T-helper 1 cell treated with Interleukin-12 subunit alpha and Interleukin-12 subunit beta and Interleukin-4 antibody, amounts not matched to agents 30 ng/mL and 1 ng/mL, for 36 hours (primary cell): ENCODE measurements at places on chromosomes 11 and 22. TPM values are rescaled to one million over a fixed set of nuclear protein-coding genes. Genes with fewer than 3 reads are reported as not detected.

The SCO2 gene
- total RNA-seq = 9.5 and 11.0 TPM in 2 replicates

The RASGRP2 gene
- total RNA-seq = 189 and 192 TPM in 2 replicates

The ELFN2 gene
- total RNA-seq = 0.12 and 0.17 TPM in 2 replicates

The SCGB2A2 gene
- not detected in 2 replicates for total RNA-seq

The CNGA4 gene
- 0.15 TPM in 1 of 2 replicates, not detected in the other for total RNA-seq

The BDNF gene
- total RNA-seq = not detected in 2 replicates

The PHF21B gene
- 0.51 TPM in 1 of 2 replicates, not detected in the other for total RNA-seq

The DYNC2H1 gene
- total RNA-seq = 0.96 and 1.2 TPM in 2 replicates

The RIMBP3B gene
- 0.07 and 0.22 TPM in 2 replicates for total RNA-seq

The RHOD gene
- 0.59 and 0.61 TPM in 2 replicates for total RNA-seq

The APOBEC3F gene
- total RNA-seq = 39.6 and 45.3 TPM in 2 replicates

The GALNT18 gene
- total RNA-seq = 1.3 and 1.5 TPM in 2 replicates

The NPTXR gene
- 1.3 and 1.6 TPM in 2 replicates for total RNA-seq

The TCF20 gene
- 83.0 and 84.4 TPM in 2 replicates for total RNA-seq

The YAP1 gene
- 0.10 TPM in 1 of 2 replicates, not detected in the other for total RNA-seq

The CBLIF gene
- not detected in 2 replicates for total RNA-seq

The TEX12 gene
- total RNA-seq = 0.46 TPM in 1 of 2 replicates, not detected in the other

The TRPM5 gene
- not detected in 2 replicates for total RNA-seq

The ASRGL1 gene
- 7.9 and 10.1 TPM in 2 replicates for total RNA-seq

The DDTL gene
- total RNA-seq = 4.0 and 5.4 TPM in 2 replicates

The CTSF gene
- 1.2 and 2.0 TPM in 2 replicates for total RNA-seq

The POU2F3 gene
- 1.2 and 1.3 TPM in 2 replicates for total RNA-seq

The TMEM151A gene
- not detected in 2 replicates for total RNA-seq

The OR8A1 gene
- not detected in 2 replicates for total RNA-seq

The TRIM29 gene
- total RNA-seq = not detected in 2 replicates

The MICAL2 gene
- total RNA-seq = 149 and 167 TPM in 2 replicates

The SLC22A25 gene
- total RNA-seq = not detected in 2 replicates

The FOLR2 gene
- not detected in 2 replicates for total RNA-seq

The HORMAD2 gene
- total RNA-seq = 0.10 TPM in 1 of 2 replicates, not detected in the other

The CCDC89 gene
- 1.4 and 2.0 TPM in 2 replicates for total RNA-seq

The C11orf87 gene
- total RNA-seq = not detected in 2 replicates

The TMEM223 gene
- total RNA-seq = 17.6 and 18.4 TPM in 2 replicates

The NXPE2 gene
- total RNA-seq = not detected in 2 replicates

The SLC35C1 gene
- 23.9 and 24.4 TPM in 2 replicates for total RNA-seq

The DDIAS gene
- total RNA-seq = 13.8 and 15.5 TPM in 2 replicates

The P4HA3 gene
- not detected in 2 replicates for total RNA-seq

The APOA1 gene
- 0.17 and 0.32 TPM in 2 replicates for total RNA-seq

The OR5J2 gene
- not detected in 2 replicates for total RNA-seq

The FAT3 gene
- total RNA-seq = not detected in 2 replicates

The TMEM191B gene
- total RNA-seq = not detected in 2 replicates

The OR52E8 gene
- not detected in 2 replicates for total RNA-seq

The OR8G1 gene
- total RNA-seq = not detected in 2 replicates

The POU2AF1 gene
- total RNA-seq = 9.1 and 9.3 TPM in 2 replicates

The SRSF8 gene
- total RNA-seq = 41.3 and 41.6 TPM in 2 replicates
